Naive thymus-derived CD8-positive, alpha-beta T cell (primary cell): ENCODE measurements at places on chromosomes 1 and 21.

DNA sequence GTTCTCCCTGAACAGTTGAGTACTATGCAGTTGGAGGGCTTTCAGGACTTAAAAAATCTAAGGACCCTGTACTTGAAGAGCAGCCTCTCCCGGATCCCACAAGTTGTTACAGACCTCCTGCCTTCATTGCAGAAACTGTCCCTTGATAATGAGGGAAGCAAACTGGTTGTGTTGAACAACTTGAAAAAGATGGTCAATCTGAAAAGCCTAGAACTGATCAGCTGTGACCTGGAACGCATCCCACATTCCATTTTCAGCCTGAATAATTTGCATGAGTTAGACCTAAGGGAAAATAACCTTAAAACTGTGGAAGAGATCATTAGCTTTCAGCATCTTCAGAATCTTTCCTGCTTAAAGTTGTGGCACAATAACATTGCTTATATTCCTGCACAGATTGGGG, 48.7 kb upstream of the LRRC8C start:
- DNase-seq, result no peak

DNA sequence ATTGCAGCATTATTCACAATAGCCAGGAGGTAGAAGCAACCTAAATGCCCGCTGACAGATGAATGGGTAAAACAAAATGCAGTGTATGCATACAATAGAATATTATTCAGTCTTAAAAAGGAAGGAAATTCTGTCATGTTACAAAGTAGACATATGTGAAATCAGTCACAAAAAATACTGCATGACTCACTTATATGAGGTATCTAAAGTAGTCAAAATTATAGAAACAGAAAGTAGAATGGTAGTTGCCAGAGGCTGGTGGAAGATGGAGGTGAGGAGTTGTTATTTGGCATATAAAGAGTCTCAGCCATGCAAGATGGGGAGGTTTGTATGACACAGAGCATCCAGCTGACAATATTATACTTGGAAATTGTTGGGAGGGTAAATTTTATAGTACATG, 43.0 kb upstream of the EGLN1 start:
- DNase-seq, result no peak

GRCh38 chr1:59367301-59368007, 70.6 kb downstream of the FGGY start:
- DNase-seq, result no peak

DNA sequence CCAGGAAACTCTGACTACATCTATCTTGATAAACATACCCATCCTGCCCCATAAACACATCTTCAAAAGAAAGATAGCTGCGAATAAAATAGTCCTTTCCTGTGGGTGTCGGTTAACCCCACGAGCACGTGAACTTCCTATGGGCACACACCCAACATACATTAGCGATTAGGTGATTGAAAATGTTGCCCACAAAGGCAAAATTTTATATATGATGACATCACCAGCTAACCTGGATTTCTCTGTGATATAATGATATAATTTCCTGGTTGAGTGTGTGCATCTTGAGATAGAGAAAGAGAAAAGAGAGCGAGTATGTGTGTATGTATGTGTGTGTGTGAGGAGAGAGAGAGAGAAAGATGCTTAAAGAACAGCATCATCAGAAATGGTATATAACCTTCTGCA, 296.1 kb downstream of the PTPRC start:
- peak; percentile 77 for DNase-seq

- peak; percentile 10 for DNase-seq
Measured at GRCh38 chr1:19762175-19762779, 37.4 kb downstream of the TMCO4 start.

- no peak for DNase-seq
Measured at GRCh38 chr21:32881458-32881857, 109.9 kb upstream of the PAXBP1 start.

- DNase-seq, result peak; percentile 48
Measured at GRCh38 chr1:168082008-168082876, 54.5 kb downstream of the GPR161 start.
